ENCODE measurements at places on chromosomes 11 and 22.

DNA sequence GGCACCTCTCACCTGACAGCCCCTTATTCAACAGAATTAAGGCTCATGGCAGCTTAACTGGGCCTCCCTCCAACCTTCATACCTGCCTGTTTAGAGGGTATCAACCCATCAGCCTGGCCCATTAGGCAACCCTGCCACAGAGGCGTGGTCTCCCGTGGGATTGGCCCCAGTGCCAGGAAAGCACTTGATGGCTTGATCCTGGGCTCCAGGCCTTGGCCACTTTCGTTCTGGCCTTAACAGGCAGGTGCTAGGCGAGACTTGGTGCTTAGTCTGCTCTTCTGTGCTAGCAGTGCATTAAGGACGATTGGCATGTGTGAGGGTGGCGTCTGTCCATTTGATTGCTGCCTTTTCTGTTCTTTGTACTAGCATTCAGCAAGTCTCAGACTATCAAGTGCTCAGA lies 75.2 kb downstream of the CABIN1 start:
- no peak for DNase-seq

- DNase-seq: no peak
Measured at GRCh38 chr11:70887542-70887827, 364.9 kb downstream of the SHANK2 start.

DNA sequence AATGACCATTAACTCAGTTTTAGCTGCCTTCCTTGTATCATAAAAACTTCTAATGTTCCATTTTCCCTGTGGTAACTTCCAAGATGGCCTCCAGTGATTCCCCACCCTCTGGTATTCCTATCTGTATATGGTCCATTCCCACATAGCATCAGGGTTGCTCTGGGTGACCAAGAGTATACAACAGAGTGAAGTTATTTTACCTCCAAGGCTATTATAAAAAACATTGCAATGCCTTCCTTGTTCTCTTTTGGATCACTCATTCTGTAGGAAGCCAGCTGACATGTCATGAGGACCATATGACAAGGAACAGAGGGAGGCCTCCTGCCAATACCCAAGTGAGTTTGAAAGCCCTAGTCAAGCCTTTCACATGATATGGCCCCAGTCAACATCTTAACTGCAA lies 30.1 kb downstream of the ZNF280B start:
- DNase-seq: no peak

DNA sequence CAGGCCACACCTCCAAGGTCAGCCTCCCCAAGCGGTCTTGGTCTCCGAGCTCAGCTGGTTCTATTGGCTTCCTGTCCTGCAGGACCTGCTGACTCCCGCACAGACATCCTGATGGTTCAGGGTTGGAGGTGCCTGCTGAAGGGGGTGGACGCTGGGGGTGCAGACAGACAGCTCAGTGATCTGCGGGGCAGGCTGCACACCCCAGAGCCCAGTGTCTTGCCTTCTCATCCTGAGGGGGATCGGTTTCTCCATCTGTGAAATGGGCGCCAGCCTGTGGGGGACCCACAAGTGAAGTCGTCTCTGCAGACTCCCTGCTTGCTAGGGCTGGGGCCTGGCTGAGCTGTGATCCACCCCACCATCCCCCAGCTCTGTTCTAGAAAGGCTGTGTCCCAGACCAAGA lies 13.8 kb downstream of the FLRT1 start:
- DNase-seq: no peak

- no peak for DNase-seq
Measured at GRCh38 chr11:13386567-13386966, 76.5 kb downstream of the BTBD10 start.

GRCh38 chr11:95262994-95263765 lies 32.2 kb upstream of the SESN3 start:
- DNase-seq: peak; percentile 60

DNA sequence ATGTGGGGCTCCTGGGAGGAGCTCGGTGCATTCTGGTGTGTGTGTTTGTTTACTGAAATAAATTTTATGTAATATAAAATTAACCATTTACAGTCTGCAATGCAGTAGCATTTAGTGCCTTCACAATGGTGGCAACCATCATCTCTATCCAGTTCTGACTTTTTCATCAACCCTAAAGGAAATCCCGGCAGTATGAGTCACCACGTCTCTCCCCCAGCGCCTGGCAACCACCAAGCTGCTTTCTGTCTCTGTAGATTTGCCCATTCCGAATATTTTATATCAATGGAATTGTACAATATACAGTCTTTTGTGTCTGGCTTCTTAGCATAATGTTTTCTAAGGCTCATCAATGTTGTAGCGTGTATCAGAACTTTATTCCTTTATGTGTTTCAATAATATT lies 300.5 kb downstream of the MIAT start:
- no peak for DNase-seq

- no peak for DNase-seq
Measured at GRCh38 chr11:112294688-112295340, 34.2 kb upstream of the PLET1 start.

GRCh38 chr22:28711341-28711740 lies 30.3 kb downstream of the CHEK2 start:
- no peak for DNase-seq

DNA sequence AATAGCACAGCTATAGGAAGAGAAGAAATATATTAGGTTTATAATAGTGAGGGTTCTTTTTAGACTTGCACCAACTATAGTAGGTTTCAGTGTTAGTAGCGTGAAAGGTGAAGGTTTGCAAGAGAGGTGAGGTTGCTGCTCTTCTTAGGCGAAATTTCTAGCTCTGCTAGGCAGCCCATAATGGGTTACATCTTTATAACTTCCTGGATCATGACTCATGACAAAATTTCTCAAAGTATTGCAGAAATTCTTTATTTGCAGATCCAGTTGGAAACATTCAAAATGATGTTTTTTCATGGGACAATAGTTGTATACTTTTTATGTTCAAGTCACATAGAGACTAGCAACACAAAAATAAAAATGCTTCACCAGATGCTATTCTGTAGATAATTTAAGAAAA lies 260.0 kb downstream of the SOX6 start:
- no peak for DNase-seq

DNA sequence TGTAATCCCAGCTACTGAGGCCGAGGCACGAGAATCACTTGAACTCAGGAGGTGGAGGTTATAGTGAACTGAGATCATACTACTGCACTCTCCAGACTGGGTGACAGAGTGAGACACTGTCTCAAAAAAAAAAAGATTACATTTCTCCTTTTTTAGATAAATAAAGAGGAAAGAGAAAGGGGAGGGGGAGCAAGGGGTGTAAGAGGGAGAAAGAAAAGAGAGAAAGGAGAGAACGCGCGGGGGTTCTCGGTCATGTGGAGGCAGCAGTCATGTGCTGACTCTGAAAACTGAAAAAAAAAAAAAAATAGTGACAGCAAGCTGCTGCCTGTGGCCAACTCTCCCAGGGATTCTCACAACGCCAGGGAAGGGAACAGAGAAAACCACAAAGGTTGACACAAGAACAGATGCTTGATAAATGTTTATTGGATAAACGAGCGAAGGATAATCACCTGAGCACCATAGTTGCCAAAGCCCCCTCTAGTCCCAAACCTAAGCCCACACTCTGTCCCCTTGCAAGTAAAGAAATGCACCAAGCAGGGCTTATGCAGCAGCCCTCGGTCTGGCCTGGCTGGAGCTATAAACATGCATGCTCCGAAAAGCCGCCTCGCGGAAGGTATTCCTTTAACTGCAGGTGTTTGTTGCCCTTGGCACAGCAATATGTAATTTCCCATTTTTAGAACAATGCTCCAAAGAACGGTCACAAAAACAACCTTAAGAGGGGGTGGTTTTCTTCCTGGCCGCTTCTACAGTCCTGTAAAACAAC lies 14.5 kb downstream of the SCGB1A1 start:
- no peak for DNase-seq

DNA sequence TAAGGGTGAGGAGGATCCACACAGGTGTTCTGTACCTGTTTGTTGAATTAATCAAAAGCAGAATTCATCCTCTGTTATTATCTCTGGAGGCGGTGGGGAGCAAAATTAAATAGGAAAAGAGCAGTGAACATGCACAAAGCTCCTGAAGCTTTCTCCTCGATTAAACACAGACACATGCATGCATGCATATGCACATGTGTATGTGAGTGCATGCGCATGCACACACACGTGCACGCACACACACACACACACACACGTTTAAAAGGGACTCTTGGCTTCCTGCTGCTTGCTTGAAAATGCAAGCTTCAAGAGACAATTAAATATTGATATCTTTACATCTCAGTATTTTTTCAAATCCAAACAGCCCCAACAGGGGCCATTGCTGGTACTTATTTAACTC lies 462.1 kb downstream of the BUD13 start:
- no peak for DNase-seq

DNA sequence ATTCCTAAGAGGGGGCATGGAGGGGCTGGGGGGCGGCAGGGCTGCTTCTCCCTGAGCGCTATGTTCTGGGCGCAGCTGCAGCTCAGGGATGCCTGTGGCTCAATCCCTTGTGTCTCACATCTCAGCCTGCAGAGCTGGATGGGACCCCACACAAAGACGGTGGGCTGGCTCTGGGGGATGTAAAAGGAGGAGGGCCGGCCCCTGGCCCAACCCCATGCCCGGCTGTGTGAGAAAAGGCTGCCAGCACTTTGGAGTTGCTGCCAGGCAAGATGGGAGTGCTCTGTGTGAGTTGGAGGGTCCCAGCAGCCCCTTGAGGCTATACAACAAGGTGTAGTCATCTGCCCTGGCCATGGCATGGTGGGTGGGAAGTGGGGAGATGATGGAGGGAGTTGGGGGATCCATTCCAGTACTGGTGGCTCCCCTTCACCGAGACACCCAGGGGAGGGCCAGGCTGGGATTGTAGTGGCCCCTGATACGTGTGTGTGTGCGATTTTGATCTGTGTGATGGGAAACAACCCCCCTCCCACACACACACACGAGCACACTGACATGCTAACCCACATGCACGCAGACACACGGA lies 1.3 kb upstream of the TBX10 start:
- no peak for DNase-seq

- DNase-seq: no peak
Measured at GRCh38 chr22:20805972-20806471, 32.1 kb downstream of the SERPIND1 start.

DNA sequence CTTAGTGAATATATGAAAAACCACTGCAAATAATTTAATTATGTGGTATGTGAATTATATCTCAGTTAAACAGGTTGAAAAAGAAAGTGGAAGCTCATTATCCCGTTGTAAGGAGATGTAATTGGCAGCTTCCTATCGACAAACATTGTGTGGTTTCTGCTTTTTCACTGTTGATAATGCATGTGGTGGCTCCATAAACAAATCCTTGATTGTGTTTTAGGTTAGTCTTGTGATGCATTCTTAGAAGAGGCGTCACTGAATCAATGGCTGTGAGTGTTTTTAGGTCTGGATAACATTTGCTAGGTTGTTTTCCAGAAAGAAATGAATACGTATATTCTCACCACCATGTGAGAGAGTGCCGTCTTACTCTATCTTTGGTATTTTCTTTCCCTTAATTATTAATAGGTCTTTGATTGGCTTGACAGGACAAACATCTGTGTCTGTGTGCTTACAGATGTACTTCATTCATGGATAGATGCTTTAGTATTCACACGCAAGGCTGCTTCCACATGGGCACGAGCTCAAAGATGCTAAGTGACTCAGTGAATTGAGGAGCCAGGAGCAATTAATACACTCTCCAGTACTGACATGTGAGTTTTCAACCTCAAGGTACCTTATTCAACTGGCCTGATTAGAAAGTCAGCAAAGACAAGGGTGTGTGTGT lies 166.7 kb downstream of the TBC1D22A start:
- no peak for DNase-seq

- no peak for DNase-seq
Measured at GRCh38 chr22:49668402-49668801, 159.3 kb downstream of the BRD1 start.

- no peak for DNase-seq
Measured at GRCh38 chr22:44618400-44618799, 83.6 kb upstream of the PRR5 start.

- DNase-seq: no peak
Measured at GRCh38 chr11:117479372-117479771, 151.7 kb downstream of the CEP164 start.

DNA sequence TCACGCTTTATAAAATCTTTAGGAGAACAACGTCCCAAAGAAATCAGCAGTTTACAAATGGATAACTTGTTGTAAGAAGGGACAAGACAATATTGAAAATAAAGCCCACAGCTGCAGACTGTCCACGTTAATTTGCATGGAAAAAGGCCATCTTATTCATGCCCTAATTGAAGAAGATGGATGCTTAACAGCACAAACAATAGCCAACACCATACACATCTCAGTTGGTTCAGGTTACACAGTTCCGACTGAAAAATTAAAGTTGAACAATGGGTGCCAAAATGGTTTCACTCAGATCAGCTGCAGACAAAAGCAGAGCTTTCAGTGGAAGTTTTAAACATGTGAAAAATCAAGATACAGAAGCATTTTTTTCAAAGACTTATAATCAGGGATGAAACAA lies 314.2 kb downstream of the RAB38 start:
- no peak for DNase-seq

GRCh38 chr11:44519989-44520737 lies 45.3 kb upstream of the CD82 start:
- DNase-seq: no peak

- no peak for DNase-seq
Measured at GRCh38 chr11:79212741-79213190, 228.1 kb downstream of the TENM4 start.

DNA sequence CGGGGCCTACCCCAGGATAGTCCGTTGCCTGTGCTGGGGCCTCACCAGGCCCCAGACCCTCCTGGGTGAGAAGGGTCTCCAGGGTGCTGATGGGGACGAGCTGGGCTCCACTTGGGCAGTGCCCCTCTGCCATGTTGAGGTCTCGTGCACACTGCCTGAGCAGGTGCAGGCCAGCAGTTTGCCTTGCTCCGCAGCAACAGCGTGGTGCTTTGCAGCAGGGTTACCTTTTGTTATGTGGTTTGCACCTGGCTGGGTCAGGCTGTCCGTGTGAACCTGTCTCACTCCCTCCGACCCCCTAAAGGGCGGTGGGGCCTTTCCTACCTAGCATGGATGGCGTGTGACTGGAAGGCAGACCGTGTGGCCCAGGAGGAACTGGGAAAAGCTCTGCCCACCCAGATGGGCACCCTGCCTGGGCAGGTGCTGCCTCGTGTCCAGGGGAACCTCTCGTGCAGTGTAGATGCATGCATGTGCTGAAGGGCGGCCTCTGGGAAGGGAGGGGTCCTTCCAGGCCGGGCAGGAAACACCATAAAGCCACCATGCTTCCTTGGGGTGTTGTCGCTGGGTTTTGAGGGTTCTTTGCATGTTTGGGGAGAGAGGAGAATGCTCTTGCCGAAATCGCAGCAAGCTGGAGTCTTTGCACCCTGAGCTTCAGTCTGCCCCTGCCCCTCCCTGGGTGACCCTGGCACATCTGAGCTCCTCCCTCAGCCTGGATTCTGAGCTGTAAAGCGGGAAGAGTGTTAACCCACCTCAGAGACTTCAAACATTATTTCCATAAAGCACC lies 75.4 kb upstream of the PPARA start:
- no peak for DNase-seq

DNA sequence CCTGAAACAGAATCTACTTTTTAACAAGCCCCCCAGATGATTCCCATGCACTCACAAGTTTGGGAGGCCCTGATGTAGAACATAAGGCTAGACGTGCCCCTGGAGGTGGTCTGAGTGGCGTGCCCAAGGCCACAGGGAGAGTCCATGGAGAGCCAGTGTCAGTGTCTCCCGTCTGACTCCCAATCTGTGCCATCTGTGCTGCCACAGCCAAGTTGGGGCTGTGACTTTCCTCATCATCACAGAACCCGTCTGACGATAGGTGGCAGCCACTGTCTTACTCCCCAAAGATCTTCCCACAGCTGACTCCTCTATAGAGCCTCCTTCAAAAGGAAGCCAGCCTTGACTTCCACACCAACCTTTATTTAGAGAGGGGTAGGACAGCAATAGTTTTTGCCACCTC lies 470.5 kb downstream of the SOX6 start:
- DNase-seq: no peak

All from GDM1 (cell line).